Activated CD4-positive, alpha-beta T cell treated with anti-CD3 and anti-CD28 coated beads, Interleukin-2, amount 50 U/mL, for 1 hour (primary cell): ENCODE measurements at places on chromosomes 12 and 14.

GRCh38 chr12:97267594-97268202, 194.9 kb upstream of the RMST start:
- no peak for DNase-seq

- DNase-seq, result no peak
These were observed 206.0 kb downstream of the MYRFL start for GRCh38 chr12:70031046-70031445.

DNA sequence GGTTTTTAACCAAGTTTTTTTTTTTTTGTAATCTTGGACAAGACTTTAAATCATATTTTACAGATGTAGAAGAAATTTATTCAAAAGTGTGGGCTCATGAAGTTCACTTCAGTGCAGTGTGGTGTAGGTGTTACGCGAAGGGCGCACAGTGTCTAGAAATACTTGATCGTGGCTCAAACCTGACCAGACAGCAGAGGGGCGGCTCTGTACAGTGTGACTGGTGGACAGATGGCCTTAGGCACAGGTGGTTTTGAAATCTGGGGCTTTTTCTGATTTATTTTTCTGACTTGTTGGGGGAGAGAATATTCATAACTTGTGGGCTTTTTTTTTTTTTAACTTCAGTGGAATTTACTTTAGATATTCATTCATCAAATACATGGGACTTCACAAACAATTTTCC, 179.2 kb downstream of the PELI2 start:
- DNase-seq, result no peak

DNA sequence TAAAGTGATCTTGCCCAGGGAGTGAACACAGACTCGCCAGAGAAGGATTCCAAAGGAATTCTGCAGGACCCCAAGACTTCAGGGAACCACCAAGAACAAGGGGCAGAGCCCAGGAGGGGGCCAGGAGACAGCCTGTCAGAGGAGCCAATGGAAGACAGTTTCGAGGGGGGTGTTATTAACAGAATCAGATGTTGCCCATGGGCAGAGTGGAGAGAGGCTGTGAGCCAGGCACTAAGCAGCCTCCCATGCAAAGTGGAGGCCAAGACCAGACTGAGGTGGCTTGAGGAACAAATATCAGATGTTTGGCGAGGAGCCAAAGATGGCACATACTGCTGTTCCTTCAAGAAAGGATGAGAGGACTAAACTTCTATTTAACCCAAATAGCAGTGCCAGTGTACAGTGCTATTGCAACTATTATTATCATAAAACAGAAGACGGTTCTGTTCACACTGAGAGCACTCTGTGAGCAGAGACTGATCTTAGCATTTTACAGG, 12.6 kb downstream of the APPL2 start:
- no peak for DNase-seq

DNA sequence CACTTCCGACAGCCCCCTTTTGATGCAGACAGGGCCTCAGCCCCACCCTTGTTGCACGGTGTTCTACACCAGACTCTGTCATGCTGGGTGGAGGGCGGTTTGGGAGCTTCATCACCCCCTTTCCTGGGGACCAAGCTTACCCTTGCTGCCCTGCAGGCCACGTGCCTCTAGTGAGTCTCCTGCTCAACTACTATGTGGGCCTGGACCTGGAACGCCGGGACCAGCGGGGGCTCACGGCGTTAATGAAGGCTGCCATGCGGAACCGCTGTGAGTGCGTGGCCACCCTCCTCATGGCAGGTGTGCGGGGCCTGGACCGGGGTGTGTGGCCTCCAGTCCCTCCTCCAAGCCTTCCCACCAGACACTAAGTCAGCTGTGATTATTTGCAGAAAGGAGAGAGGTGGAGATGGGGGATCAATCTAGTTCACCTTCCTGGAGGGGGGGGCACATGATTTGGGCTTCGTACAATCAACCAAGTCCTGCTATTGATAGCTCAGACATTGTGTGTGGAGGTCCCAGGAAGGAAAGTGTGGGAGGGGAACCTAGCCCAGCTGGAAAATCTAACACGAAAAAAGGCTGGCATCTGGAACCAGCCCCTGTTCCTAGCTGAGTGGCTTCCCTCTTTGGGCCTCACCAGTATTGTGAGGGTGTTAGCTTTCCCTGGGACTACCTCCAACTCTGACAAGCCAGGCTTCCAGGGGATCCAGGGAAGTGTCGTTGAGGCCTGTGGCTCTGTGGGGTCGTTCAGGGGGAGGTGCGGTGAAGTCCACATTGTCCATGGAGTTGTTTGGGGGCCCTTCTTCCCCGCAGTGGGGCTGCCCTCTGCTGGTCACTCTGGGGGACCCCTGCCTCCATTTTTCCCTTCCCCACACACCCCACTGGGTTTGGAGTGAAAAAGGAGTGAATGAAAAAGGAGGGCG, 1.6 kb downstream of the ANKRD33 start:
- no peak for DNase-seq

DNA sequence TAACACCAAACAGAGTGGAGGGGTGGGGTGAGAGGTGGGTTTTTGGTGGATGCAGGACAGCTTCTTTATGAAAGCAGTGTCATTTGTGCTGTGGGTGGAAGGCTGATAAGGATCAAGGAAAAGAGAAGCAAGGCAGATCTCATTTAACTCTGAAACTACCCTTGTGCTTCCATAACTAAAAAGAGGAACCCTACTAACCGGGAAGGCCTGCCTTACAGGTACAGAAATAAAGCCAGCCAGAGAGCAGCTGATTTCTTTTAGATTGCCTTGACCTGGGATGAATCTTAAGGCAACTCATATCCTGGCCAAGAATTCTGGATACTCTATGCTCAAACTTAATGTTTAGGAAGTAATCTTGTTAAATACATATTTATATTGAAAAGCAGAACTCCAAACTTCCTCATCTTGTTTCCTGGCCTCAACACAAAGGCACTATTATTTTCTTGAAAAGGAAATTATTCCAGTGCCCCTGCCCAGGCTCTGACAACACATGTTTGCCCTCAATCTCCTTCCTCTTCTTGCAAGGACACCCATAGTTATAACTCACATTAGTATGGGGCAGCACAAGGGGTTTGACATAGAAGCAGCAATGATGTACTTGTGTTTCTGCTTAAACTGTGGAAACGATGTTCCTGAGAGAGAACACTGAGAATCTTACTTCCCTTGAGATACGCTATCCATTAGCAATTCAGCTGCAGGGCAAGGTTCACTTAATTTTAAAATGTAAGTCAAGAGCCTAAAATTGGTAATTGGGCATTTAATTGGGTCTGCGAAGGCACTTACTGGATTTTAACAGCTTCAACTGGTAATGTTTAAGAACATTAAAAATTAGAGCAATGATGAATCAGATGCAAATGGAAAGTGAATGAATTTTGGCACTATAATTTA, 173.7 kb downstream of the STXBP6 start:
- no peak for DNase-seq

GRCh38 chr14:76305268-76305826, 70.6 kb upstream of the ESRRB start:
- no peak for DNase-seq

- no peak for DNase-seq
These were observed 2.5 kb upstream of the UTP20 start for GRCh38 chr12:101277443-101277842.

GRCh38 chr14:100586153-100586402, 1.1 kb downstream of the BEGAIN start:
- DNase-seq, result no peak

DNA sequence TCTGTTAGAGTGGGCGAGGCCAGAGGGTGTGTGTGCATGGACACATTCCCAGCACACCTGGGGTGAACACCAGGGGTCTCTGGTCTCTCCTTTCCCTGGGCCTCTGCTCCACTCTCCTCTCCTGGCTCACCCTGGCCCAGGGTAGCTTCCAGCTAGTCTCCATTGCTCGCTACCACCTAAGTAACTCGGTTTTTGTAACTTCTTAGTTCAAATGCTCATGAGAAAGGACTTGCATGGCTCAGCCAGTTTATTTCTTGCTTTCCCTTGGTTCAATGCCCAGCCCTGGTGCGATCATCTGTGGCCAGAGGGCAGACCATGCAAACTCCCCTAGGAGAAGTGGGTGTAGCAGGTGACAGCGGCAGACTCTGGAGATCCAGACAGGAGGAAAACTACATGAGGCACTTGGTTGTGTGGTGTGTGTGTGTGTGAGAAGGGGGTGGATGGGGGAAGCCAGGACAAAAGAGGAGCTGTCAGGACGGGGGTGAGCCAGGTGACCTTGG, 8.9 kb upstream of the ACVR1B start:
- DNase-seq, result no peak

GRCh38 chr12:46629331-46630229, 196.2 kb downstream of the SLC38A4 start:
- no peak for DNase-seq

- DNase-seq, result no peak
These were observed 1.4 kb downstream of the LIN7A start for GRCh38 chr12:80936353-80936641.

- DNase-seq, result no peak
These were observed 90.6 kb upstream of the RTL1 start for GRCh38 chr14:100994082-100994481.

- no peak for DNase-seq
These were observed 160.7 kb upstream of the RTL1 start for GRCh38 chr14:101064121-101064661.

GRCh38 chr12:105107171-105107493, 399 bp upstream of the WASHC4 start:
- no peak for DNase-seq

DNA sequence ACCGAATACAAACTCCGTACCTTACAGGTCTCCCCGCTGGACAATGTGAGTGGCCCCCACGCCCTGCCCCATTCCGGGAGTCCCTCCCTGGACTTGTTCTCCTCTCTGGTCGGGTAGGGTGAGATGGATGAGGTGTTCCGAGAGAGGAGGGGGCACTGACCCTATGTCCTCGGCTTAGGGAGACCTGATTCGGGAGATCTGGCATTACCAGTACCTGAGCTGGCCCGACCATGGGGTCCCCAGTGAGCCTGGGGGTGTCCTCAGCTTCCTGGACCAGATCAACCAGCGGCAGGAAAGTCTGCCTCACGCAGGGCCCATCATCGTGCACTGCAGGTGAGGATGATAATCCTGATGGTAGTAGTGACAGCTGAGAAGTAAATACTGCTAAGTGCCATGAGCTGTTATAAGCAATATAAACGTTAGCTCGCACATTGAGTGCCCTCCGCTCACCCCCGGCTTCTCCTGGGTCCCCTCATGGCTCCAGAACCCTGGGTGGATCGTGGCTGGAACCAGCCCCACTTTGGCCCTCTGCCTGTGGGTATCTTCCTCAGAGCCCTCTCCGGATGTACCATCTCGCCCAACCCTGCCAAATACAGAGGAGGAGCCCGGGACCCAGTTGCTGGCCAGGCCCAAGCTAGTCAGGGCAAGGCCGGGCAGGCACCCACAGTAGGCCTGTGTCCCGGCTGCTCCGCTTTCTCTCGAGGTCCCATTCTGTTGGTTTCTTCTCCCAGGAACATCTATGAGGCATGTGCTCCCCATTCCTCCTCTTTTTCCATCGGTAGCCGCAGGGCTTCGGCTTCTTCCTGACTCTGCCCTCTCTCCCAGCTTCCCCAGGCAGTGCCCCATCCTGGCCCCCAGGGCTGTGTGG, 6.8 kb downstream of the PTPN6 start:
- DNase-seq, result no peak

DNA sequence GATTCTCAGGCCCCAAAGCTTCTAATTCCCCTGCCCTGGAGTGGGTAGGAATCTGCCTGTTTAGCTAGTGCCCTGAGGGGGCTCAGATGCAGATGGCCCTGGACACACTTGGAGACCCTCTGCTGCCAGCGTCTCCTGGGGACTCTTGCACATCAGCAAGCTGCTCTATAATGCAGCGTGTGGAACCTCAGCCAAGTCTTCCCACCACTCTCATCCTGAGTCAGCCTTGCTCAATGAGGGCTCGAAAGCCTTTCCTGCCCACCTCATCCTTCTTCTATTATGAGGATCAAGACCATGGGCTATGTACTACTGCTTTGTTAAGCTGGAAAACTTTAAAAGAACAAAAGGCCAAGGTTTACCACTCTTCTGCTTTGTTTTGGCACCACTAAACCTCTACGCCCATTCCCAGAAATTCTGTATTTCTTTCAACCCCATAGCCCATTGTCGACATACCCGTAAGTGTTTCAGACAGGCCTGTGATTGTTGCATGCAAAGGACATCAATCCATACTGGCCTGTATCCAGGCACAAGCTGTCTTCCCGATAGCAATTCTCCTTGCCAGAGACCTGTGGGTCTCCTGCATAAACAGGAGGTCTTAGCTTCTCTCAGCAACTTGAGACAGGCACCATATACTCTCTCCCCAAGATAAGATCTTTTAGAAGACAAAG, 246.9 kb downstream of the DPF3 start:
- no peak for DNase-seq

GRCh38 chr12:121590476-121591143, 9.8 kb upstream of the KDM2B start:
- DNase-seq, result peak; percentile 50

DNA sequence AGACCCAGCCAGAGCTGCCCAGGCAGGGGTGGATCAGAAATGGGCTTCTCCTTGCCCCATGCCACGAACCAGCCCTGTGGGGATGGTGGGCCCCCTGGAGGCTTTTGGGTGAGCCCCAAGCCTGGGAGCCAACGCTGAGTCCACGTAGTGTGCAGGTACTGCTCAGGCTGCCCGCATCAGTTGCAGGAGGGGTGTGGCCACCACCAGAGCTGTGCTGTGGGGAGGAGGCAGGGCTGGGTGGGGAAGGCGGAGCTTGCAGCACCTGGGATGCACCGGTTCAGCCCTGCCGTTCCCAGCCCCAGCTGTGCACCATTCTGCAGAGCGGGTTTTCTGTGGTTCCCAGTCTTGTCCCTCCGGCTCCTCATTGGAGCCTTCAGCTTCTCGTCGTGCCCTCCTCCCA, 36.3 kb downstream of the IL31 start:
- no peak for DNase-seq

DNA sequence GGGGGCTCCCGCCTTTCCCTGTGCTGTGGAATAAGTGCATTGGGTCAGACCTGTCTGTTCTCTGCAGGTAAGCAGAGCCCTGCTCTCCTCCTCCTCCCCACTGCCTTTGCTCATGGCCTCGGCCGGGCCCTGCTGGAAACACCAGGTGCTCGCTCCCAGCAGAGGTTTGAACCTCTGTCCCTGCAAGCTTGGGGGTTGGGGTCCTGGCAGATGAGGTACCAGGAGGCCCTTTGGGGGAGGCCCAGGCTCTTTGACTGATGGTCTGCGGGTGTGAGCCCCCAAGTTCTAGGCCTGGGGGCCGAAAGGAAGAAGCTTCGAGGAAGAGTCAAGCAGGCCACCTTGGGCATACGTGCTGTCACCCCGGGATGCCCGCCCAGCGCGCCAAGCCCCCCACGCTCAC, 22.1 kb upstream of the CEP170B start:
- no peak for DNase-seq

DNA sequence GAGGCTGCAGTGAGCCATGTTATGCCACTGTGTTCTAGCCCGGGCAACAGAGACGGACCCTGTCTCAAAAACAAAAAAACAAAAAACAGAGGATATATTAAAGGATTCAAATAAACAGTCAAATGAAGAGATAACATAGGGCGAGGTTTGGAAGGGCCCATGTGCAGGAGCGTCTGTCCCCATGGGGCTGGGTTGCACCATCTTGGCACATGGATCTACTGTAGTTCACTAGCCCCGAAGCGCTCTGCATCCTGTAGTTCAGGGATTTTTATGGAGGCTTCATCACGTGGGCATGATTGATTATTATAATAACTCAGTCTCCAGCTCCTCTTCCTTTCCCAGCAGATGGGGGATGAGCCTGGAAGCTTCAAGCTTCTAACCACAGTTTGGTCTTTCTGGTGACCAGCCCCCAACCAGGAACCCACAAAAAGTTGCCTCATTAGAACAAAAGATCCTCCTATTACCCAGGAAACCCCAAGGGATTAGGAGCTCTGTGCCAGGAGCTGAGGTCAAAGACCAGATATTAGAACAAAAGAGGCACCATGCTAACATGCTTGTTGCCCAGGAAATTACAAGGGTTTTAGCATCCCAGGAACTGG, 59.9 kb downstream of the HCAR2 start:
- no peak for DNase-seq

- DNase-seq, result no peak
These were observed 22.1 kb upstream of the ARID4A start for GRCh38 chr14:58276208-58276607.
